Right lung (tissue), 10 donors: ENCODE measurements at places on chromosomes 11 and 22. TPM values are rescaled to one million over a fixed set of nuclear protein-coding genes. Genes with fewer than 3 reads are reported as not detected.
A peak's percentile ranks its signal among the peaks of the same experiment; 100 is the strongest.

DNA sequence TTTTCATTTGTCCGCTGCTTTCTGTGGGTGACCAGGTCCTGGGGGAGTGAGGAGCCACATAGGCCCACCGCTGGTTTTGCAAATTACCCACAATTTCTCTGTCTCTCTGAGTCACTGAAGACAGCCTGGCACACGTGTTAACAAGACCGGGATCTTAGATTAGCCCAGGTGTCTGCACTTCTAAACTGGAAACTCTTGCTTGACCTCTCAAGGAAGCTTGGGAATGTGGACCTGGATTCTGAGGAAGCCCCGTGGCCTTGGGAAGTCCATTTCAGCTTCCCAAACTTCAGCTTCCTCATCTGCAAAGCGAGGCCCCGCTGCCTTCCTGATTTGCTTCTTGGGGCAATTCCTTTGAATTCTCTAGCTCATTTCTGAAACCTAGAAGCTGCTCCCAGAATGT, 119.9 kb downstream of the KIAA1671 start:
- DNase-seq: no peak

DNA sequence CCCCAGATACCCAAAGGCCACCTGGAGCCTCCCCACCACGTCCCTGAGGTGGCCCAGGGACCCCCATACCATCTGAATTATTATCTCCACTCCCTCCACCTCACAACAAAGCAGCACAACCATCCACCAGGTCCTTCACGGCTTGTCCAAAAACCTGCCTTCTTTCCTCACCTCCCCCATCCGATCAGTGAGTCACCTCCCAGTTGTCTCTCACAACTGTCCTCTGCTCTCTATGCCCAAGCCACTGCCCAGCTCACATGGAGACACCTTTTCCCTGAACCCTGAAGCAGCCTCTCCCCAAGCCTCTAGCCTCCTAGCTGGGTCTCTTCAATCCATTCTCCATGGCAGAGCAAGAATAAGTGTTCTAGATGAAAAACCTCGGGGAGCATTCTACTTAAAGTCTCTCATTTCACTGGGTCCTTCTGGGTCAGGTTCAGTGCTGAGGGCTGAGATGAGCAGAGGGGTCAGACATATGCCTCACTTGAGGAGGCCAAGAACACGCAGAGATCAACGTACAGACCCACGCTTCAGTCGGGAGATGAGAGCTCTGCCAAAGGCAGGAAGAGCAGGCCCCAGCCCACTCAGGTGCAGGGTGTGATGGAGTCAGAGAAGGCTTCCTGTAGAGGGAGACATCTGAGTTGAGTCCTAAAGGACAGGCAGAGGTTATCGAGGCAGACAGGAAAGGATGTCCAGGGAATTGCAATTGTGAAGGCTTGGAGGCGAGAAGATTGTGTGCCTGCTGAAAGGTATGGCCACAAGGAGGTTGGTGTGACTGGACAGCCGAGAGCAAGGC, 74.7 kb downstream of the PDE2A start:
- no peak for DNase-seq

GRCh38 chr11:85685820-85686459, at the start of gene CCDC89:
CCDC89 (minus strand) TSS chr11:85686195; CDS start chr11:85686130, 65 bp downstream.
- DNase-seq: peak; percentile 89

Gene ACRV1
- polyA plus RNA-seq: 0.78 TPM
